Astrocyte of the spinal cord (primary cell): ENCODE measurements at places on chromosomes 7 and 10.
A peak's percentile ranks its signal among the peaks of the same experiment; 100 is the strongest.

DNA sequence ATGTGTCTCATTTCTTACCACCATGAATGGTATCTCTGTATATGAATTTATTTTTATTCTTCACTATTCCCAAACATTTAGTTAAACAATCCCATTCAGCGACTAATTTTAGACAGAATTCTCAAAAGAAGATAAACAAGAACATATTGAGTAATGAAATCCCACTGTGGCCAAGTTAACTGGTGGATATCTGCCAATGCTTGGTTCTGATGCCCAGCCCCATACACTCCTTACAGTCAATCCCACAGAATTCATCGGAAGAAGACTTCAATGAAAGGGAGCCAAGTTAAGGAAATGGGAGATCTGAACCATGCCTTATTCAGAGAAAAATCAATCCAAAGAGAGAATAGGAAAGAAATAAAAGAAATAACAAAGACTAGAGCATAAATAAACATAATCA is 518.0 kb downstream of the XPNPEP1 start:
- no peak for DNase-seq

DNA sequence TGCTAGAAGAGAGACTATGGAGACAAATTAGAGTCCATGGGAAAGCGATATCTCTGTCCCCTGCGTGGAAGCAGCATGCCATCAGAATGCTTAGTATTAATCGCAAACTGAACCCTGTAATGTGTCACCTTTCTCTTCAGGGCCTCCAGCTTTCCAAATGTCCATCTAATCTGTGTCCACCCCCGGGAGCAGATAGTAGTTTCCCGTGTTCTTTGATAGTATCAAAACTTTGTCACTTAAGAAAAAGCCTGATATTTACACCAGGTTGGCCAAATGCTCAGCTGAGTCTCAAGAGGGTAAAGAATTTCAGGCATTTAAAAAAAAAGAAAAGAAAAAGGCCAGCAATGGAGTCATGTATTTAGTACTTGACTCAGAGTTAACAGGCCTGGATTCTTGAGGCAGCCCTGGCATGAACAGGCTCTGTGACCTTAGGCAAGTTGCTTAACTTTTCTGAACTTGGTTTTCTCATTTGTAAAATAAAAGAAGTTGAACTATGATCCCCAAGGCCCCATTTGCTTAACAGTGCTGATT is 10.4 kb upstream of the GSAP start:
- DNase-seq: peak; percentile 53

- DNase-seq: no peak
Measured at GRCh38 chr10:68074031-68074774, 880 bp downstream of the HERC4 start.

DNA sequence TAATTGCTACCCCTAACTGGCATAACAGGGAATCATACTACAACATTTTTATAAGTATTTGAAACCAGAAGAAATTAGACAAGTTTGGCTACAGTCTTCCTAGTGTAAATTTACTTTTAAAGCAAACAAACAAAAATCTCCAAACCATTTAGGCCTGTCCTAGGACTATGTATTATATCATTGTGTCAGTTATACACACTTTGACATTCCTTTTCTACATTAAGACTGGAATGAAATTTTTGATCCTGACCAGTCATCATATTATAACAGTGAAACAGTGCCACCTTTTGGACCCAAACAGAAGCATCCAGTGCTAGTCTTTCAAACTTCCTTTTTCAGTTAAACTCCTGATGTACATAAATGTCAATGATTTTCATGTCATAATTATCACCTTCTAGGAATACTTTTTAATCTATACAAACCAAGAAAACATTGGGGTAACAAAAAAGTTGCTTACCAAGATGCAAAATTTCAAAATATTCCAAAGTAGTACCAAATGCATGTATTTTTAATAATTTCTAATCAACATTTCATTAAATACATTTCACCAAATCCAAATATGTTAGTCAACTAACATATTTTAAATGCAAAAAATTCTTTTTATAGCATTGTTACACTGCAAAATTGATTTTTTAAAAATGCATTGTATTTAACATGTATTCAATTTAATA is 75.7 kb downstream of the IMMP2L start:
- peak; percentile 73 for DNase-seq

GRCh38 chr7:157738066-157738460 is 401.3 kb downstream of the DNAJB6 start:
- DNase-seq: no peak

GRCh38 chr10:34814223-34814912 is 728 bp downstream of the PARD3 start:
- peak; percentile 39 for DNase-seq

DNA sequence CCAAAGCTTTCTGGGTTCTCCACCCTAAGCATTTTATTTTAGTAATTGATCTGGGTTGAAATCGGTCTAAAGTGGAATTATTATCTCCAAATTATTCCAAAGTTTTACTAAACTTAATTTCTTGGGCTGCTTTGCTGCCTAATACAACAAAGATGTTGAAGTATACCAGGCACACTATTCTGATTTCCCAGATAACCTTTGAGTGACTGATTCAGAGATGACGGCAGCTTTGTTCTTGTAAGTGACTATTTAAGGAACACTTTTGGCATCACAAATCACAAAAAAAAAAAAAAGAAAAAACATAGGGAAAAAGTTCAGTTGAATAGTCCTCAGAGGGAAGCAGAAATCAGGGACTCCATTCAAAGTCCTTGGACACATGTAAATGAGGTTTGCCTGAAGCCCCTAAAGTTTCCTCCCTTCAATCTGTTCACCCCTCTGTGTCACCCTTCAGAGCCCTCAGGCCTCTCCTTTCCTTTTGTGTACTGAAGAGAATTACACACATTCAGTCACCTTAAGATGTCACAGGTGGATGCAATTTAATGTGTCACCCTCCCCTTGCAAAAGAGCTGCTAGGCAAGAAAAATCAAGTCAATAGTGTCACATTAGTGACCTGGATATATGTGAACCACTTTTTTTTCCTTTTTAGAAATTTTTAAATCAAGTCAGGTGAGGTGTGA is 81.5 kb downstream of the RTKN2 start:
- DNase-seq: no peak
